ENCODE measurements at places on chromosomes 6 and 20.

GRCh38 chr6:95847061-95847460 lies 168.7 kb upstream of the FUT9 start:
- no peak for DNase-seq

GRCh38 chr20:251354-251753 lies 6.2 kb upstream of the DEFB132 start:
- no peak for DNase-seq

- DNase-seq, result no peak
Measured at GRCh38 chr6:141874930-141875602, 257.7 kb upstream of the GJE1 start.

- DNase-seq, result no peak
Measured at GRCh38 chr6:84362193-84362821, 134.9 kb upstream of the CEP162 start.

DNA sequence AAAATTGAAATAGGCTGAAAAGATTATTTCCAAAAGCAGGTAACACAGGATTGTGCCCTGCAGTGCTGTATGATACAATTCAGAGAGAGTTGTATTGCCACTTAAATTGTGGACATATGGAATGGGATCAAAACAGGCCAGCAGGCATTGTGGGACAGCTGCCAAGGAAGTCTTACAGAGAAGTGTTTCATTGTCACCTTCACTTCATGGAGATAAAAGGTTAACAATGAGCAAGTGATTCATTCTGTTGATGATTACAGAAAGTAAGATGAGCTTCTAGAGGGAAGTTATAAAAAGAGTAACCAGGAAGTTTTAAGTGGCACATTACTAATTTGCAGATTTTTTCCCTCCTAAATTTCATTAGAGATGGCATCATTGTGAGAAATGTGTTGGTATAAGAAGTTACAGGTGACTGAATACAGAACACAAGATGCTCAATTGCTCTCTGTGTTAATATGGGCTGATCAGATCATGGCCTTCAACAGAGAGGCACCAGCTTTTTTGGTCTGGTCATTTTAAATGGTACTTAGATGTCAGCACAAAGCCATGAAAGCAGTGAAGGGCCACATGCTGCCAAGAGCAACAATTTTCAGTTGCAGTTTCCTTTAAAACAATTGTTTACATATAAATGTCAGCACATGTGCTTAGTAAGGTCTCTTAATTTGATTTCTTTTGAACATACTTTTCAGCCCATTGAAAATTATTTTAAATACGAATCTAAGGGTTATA lies 402.5 kb upstream of the FKBP1C start:
- no peak for DNase-seq

DNA sequence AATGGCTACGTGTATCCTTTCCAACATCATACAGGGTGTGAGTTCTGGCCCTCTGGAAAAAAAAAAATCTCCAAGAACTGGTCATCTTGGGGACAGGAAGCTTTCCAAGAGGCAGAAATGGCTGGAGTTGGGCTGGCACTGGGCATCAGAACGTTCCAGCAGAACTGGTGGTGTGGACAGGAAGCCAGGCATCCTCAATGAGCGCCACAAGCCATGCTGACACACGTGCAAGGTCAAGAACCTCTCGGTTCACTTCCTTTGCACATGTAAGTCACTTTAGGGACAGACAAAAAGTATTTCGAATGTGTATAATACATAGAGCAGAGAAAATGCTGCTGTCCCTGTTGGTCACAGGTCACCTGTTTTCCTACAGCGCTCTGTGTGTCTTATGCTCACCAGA lies 27.4 kb upstream of the RIN2 start:
- no peak for DNase-seq

- DNase-seq, result no peak
Measured at GRCh38 chr20:539848-540247, 3.7 kb downstream of the CSNK2A1 start.

DNA sequence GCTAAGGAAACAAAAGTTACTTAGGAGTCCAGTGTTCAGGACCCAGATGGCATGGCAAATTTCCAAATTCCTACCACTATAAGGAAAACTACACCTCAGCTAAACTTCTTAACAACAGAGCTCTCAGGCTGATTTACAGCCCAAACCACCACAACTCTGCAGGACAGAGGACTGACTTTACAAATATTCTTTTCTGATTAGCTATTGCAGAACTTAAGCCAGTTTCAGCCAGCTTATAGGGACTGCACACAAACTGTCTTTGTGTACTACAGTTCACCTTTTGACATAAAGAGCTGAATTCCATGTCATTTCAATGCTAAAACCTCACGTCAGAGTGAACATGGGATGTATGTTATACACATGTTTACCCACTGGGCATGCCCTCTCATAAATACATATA lies 305.4 kb downstream of the KHDRBS2 start:
- DNase-seq, result no peak

All from stimulated activated CD4-positive, alpha-beta T cell treated with anti-CD3 and anti-CD28 coated beads, Interleukin-1b, Interleukin-23, amount 100 ng/mL, for 24 hours (primary cell).